Activated CD4-positive, alpha-beta memory T cell treated with anti-CD3 and anti-CD28 coated beads, Interleukin-2, amount 10 ng/mL, durations not matched to agents 7 days and 5 days (primary cell): ENCODE measurements at places on chromosomes 12 and 14. TPM values are rescaled to one million over a fixed set of nuclear protein-coding genes. Genes with fewer than 3 reads are reported as not detected.
A peak's percentile ranks its signal among the peaks of the same experiment; 100 is the strongest.

DNA sequence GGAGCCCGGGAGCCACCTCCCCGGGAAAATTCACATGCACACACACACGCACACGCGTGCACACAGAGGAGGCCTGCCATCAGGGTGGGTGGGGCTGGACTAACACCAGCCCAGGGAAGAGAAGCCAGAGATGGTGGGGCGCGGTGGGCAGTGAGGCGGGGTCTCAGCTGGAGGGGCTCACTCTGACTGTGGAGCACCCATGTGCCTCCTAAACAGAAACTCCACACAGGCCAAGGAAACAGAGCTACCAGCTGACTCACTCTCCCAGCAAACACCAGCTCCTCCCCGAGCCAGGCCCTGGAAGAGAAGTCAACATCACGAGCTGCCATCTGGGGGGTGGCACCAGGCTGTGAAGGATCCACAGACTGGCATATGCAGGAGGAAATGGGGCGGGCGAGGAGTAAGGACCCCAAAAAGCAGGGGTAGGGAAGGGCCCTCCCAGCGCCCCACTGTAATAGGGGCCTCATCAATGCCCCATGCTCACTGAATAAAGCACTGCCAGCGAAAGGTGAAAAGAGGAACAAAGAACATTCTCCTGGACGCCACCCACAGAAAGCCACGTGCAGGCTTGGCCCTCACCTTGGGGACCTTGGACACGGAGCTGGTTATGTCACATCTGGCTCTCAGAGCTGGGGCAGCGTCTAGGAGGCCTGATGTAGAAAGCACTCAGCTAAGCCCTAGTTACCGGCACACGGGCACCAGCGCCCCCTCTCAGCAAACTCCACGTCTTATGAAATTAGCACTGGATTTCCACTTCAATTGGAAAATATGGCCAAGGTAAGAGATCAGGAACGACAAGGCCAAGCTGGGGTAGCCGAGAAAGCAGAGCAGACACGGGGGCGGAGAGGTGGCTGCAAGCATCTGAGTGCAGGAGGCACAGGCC lies 8.4 kb upstream of the INF2 start:
- no peak overlapping the region for H3K4me3 ChIP-seq
- no peak for DNase-seq
- peaks cover 4% of the 10 kb centered on the region for H3K27me3 ChIP-seq
- no peaks in the 10 kb centered on the region for H3K36me3 ChIP-seq

DNA sequence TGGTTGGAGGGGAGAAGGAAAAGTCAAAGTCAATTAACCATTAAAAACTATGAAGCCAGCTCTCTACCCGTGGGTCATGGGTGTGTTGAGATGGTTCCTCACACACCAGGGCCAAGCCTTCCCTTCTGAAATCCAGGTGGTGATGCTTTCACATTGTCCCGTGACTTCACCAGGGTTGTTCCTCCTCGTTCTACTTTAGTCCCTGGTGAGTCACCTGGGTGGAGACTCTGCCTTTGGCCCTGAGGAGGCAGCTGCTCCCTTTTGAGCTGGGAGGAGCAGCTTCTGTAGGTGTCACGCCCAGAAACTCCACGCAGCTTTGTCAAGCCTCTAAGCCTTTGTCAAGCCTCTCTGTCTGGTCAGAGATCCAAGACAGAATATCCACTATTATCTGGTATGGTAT lies 348.3 kb downstream of the BMP4 start:
- H3K4me3 ChIP-seq = no peak overlapping the region
- H3K27ac ChIP-seq = no peak overlapping the region
- no peaks in the 10 kb centered on the region for H3K36me3 ChIP-seq
- no peaks in the 10 kb centered on the region for H3K4me1 ChIP-seq

DNA sequence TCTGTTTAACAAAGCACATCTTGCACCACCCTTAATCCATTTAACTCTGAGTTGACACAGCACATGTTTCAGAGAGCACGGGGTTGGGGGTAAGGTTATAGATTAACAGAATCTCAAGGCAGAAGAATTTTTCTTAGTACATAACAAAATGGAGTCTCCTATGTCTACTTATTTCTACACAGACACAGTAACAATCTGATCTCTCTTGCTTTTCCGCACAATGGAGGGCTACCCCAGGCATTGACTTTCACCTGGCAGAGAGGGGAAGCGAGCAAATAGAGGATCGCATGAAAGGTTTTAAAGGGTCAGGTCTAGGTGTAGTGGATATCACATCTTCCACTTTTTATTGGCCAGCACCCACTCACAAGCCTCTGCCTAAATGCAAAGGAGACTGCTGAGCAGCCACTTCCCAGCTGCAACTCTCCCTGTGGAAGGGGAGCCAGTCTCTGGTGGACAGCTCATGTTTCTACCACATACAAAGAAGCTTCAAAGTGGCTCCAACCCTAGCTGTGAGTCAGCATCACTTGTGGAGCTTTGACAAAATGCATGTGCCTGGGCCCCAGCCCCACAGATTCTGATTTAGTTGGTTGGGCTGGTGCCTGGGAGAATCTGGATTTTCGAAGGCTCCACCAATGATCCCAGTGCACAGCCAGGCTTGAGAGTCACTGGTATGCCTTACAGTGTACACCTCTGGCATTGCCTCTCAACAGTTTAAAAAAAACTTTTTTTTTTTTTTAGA lies 7.2 kb upstream of the FNTB start:
- no peak overlapping the region for H3K27ac ChIP-seq
- H3K4me3 ChIP-seq = no peak overlapping the region
- H3K36me3 ChIP-seq = no peaks in the 10 kb centered on the region
- peaks cover 27% of the 10 kb centered on the region for H3K27me3 ChIP-seq
- H3K4me1 ChIP-seq = peaks cover 7% of the 10 kb centered on the region

DNA sequence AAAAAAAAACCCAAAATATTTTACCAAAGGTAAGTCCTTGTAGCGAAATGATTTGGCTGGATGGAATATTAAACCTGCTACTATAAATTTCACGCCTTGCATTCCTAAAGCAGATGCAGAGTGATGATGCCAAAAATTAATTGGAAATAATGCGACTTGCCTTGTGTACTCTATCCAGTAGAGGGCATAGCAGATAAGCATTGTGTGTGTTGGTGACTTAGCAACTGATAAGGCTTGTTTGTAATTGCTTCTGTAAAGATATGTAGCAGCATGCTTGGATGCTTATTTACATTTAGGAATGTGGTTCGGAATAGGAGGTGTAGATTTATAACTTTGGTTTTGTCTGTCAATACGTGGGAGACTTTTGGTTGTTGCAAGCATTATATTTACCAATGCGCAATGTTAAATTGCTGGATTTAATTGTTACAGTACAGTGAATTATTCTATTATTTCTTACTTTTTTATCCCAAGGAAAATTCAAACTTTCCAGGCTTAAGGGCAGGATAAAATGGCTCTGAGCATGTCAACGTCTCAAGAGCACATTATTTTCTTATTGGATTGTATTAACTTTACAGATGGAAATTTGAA lies 80.5 kb downstream of the TMEM260 start:
- H3K27ac ChIP-seq = no peak overlapping the region
- H3K27me3 ChIP-seq = no peaks in the 10 kb centered on the region
- no peak overlapping the region for H3K4me3 ChIP-seq
- H3K4me1 ChIP-seq = no peaks in the 10 kb centered on the region

DNA sequence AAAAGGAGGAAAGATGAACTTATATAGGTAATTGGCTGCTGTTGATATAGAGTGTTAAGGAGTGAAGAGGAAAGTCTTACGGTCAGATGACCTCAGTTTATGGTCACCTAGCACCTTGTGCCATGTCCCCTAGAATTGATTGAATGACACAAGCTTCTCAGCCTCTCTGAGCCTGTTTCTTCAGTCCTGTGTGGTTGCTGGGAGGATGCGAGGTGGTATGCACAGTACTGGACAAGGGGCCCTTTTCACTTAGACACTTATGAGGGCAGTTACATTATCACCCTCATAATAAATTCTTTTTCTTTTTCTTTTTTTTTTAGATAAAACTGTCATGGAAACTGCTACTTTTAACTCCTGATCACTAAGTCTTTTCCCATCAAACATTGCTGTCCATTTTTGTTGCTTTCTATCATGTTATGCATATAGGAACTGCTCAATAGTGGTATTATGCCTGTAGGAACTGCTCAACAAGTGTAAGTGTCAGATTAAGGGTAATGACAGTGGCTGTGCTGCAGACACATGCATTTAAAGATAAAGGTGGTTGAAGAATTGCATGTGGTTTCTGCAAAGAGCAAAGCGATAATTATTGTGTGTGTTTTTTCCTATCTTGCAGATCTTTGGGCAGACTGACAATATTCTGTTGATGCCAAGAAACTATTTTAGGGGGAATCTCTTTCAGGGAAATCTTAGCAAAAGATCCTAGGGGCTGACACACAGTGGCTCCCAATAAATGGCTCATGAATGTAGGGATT lies 11.6 kb downstream of the ANO6 start:
- peaks cover 11% of the 10 kb centered on the region for H3K4me1 ChIP-seq
- H3K36me3 ChIP-seq = peaks cover 15% of the 10 kb centered on the region
- H3K27me3 ChIP-seq = no peaks in the 10 kb centered on the region
- no peak overlapping the region for H3K4me3 ChIP-seq
- DNase-seq = no peak

DNA sequence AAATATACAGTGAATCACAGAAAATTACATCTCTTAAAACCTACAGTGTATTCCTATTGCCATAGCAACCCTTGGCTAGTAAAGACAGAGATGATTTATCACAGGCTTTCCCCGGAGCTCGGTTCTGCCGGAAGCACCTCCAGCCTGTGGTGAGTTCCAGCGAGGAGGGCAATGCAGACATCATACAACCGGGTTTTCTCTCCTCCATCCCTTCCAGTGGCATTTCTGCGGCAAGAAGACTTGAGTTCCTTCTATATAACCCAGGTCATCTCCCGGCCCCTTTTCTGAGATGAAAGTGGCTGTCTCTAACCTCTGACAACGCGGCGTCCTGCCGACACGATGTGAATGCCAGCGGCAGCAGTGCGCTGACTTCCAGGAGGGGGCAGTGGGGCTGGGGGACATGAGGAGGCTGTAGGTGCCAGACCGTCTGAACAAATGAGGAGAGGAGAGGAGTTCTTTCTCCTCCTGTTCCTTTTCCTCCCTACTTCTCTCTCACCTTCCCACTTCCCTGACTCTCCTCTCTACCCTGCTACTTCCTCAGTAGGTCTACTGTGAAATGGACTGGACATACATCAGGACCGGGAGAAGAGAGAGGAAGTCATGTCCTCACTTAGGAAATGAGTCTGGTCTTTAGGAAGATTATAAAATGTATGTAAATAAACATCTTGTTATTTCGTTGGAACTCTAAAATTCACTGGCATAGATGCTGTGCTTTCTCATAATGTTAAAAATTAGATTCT lies 68.6 kb upstream of the MAX start:
- H3K4me1 ChIP-seq = peaks cover 37% of the 10 kb centered on the region
- no peak overlapping the region for H3K27ac ChIP-seq
- peak overlapping the region; percentile 66 for H3K4me3 ChIP-seq
- H3K36me3 ChIP-seq = no peaks in the 10 kb centered on the region
- peaks cover 8% of the 10 kb centered on the region for H3K27me3 ChIP-seq
- DNase-seq = peak; percentile 59

DNA sequence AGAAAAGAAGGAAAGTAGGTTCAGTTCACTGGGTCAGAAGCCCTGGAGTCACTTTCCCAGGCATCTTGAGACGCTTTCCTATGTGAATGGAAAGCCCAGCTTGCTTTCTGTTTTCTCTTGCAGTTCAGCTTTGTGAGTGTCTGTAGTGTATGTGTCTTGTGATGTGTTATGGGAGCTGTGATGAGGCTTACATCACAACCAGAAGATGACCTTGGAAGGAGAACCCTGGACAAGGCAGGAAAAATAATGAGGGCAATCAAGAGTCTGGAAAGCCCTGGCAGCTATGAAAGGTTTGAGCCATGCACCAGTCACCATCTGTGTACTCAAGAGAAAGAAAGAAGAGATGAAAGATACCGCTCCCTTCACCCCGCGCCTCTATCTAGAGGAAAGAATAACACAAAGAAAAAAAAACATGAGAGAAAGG lies 35.2 kb upstream of the PTGR2 start:
- H3K36me3 ChIP-seq = no peaks in the 10 kb centered on the region
- DNase-seq = no peak
- peaks cover 1% of the 10 kb centered on the region for H3K27me3 ChIP-seq
- H3K27ac ChIP-seq = no peak overlapping the region
- H3K4me3 ChIP-seq = no peak overlapping the region
- peaks cover 9% of the 10 kb centered on the region for H3K4me1 ChIP-seq

DNA sequence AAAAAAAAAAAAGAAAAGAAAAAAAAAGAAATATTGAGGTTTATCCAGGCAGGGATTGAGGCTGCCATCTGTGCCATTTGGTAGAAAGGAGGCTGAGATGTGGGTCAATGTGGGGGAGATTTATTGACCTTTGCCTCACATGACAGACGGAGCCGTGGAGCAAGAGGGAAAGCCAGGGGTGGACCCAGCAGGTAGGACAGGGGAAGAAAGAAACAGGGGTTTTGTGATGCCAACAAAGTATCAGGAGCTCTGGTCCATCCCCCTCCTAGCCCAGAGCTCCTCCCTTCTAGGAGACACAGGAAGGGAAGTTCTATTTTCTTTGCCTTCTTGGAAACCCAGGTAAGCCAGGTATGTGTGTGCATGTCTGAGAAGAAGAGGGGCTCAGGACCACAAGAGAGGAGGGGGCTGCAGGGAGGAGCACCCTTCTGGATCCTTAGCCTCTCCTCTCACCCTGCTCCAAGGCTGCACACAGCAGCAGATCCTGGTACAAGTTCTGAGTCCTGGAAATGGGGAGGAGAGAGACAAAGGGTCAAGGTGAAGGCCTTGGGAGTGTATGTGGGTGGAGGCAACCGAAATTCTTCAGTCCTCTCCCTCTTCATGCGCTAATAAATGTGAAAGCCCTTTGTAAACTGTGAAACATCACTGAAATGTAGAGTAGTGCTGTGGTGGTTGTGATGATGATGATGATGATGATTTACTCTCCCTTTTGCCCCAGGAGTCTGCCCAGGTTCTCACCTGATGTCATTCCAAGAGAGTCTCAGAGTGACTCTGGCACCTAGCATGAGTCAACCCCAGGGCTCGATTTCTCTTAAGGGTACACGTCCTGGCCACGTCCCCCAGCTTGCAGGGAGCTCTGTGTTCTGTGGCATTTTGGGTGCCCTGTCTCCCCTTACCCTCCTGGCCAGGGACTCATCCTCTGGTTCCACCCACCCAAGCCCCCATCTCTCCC lies 26.3 kb downstream of the ZFP36L1 start:
- H3K4me1 ChIP-seq = peaks cover 29% of the 10 kb centered on the region
- H3K36me3 ChIP-seq = no peaks in the 10 kb centered on the region
- H3K4me3 ChIP-seq = no peak overlapping the region
- H3K27me3 ChIP-seq = no peaks in the 10 kb centered on the region
- H3K27ac ChIP-seq = no peak overlapping the region
- DNase-seq = no peak

JDP2 gene
- 2.6 TPM for total RNA-seq

ACTR6 gene
- 53.4 TPM for total RNA-seq

PPFIA2 gene
- total RNA-seq = not detected

TAS2R42 gene
- total RNA-seq = not detected

RHEBL1 gene
- 15.8 TPM for total RNA-seq

CELA1 gene
- not detected for total RNA-seq

NRXN3 gene
- not detected for total RNA-seq

ELK3 gene
- 46.3 TPM for total RNA-seq

INHBC gene
- not detected for total RNA-seq

FERMT2 gene
- total RNA-seq = 1.8 TPM

SFSWAP gene
- total RNA-seq = 48.0 TPM

PIK3C2G gene
- not detected for total RNA-seq

DENND5B gene
- total RNA-seq = 0.81 TPM

FAM186B gene
- not detected for total RNA-seq

PAX9 gene
- total RNA-seq = not detected

PPP1R36 gene
- 0.53 TPM for total RNA-seq

MANSC1 gene
- 0.10 TPM for total RNA-seq
